ENCODE measurements at places on chromosomes 4 and X.

GRCh38 chrX:346034-346813 lies 27.6 kb upstream of the GTPBP6 start:
- no peak for DNase-seq

DNA sequence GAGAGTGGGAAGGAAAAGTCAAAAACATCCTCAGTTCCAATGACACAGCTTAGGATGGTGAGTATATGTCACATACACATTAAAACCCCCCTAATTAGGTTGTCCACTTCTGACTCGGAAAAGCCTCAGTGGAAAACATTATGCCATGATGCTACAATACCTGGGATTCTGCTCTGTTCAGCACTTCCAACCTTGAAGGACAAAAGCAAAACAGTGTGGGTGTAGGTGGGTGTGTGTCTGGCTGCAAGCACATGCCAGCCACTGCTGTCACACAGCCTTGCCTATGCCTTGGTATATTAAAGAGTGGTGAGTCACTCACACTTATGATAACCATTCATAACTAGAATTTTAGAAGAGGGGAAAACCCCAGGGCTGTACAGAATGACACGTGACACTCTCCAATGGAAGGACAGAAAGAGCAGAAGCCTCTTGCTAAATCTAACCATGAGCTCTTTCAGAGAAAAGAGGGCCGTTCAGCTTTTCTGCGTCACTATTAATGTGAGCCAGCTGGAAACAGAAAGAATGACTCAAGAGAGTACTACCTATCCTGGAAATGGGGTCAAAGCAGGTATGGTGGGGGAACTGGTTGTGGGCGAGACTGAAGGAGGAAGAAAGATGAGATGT lies 159.6 kb downstream of the TET2 start:
- peak; percentile 37 for DNase-seq

DNA sequence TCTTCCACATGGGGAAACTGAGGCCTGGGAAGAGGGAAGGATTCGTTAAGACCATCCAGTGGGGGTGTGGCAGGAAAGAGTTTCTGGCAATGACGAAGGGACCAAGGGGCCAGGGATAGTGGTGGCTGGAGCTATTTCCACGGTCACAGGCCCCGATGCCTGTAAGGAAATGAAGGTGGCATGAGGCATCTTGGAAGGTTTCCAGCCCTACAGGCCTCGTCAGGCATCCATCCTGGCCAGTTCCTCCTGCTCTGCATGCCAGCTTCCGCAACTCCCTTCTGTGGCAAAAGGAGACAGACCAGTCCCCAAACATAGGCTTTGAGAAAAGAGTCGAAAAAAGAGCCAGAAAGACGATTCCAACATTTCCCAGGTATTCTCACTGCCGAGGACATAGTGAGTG lies 9.2 kb upstream of the C4orf50 start:
- DNase-seq = no peak

DNA sequence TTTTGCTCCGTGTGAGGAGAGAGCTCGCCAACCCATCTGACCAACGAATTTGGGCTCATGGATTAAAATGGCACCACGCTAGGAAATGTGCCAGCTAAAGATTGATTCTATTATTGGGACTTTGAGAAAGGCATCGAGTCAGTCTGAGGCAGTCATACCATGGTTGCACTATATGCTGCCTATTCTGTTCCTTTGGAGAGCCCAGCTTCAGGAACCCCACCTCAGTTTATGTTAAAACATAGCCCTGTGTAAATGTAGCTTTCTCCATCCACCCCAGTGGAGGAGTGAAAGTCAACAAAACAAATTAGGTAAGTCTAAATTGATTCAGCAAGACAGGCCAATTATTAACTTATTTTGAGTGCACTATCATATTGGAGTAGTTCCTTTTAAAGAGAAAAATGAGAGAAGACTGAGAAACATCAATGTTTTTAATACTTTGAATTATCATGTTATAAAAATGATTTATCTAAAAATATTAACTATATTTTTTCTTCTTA lies 24.5 kb upstream of the ADH7 start:
- DNase-seq = no peak

DNA sequence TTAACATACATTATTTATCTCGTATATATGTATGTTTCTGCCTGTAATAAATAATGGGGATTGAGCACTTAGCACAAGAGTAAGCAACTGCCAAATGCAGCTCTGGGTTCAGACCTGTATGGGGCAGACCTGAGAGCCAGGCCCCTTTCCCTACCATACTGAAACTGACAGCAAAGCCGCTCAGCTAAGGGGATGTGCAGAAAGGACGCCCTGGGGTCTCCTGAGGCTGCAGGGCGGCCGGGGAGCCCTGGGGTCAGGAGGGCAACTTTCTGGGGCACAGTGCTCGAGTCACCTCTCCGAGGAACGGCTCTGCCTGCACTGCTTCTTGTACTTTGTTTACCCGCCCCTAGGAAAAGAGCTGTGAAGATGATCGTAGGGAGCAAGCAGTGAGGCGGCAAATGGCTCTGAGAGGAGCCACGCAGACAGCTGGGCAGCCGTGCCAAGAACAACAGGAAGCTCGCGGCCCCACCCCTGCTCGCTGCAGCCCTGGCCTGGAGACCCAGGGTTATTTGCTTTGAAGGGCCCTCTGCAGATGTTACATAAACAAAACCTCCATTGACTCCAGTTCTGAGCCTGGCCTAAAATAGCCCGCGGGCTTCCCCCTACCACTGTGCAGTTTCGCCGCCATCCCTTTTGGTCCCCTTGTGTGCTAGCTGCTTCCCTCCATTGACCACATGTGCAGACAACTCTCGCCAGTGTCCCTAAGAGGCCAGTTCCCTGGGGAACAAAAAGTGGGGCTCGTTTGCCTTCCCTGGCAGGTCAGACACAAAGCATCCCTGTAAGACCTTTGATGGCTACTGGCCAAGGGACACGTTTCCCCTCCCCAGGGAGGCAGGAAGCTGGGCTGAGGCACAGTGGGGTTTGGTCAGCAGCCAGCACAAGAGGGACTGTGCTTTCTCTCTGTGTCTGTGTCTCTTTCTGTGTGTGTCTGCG lies 111.3 kb upstream of the LNX1 start:
- no peak for DNase-seq

DNA sequence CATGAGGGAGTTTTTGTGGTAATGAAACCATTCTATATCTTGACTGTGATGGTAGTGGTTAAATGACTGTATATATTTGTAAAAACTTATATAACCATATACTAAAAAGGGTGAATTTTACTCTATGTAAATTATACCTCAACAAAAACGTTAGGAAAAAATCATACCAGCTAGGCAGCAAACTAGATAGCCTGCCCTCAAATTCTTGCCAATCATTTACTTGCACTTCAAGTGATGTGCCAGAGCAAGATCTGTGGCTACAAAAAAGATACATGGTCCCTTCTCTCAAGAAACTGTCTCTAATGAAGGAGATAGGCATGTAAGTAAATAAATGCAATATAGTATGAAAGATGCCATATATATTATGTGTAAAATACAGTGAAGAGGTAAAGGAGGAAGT lies 10.0 kb upstream of the RNF128 start:
- no peak for DNase-seq

DNA sequence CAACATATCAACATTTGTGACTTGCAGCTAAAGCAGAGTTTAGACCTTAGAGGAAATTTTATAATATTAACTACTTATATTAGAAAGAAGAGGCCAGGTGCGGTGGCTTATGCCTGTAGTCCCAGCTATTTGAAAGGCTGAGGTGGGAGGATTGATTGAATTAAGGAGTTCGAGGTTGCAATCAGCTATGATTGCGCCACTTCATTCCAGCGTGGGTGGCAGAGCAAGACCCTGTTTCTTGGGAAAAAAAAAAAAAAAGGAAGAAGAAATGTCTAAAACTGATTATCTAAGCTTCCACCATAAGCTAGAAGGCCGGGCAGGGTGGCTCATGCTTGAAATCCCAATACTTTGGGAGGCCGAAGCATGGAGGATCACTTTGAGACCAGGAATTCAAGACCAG lies 42.0 kb upstream of the USP9X start:
- DNase-seq = no peak

GRCh38 chr4:3746701-3747580 lies 19.2 kb upstream of the ADRA2C start:
- no peak for DNase-seq

DNA sequence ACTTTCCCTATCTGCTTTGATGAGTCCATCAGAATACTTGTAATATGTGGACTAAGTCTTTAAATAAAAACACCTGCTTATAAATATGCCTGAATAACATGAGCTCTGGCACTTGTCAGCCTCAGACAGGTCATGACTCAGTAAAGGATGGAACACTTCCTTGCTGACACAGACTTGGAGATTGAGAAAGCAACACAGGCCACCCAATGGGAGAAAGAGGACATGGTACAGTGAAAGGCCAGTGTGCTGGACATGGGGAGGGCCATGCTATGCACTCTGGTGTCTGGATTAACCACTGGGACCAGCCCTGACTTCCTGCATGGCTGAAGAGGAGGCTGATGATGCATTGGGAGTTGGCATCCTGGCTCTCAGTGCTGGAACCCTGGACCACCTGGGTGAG lies 149.5 kb downstream of the DHRSX start:
- no peak for DNase-seq

DNA sequence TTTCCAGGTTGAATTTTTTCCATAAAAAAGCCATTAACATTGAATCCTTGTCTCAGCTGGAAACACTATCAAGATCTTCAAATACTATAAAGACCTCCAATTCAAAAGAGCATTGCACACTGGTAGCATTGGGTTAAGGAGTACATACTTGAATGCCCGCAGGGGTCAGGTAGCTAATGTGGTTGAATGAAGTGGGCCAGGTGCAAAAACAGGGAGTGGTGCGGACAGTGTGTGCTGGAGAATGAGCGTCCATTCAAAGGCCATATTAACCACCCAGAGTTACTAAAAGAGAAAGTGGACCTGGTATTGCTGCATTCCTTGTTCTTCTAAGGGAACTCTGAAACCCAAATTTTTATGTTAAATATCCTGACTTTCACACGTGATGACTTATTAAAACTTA lies 91.6 kb downstream of the NYX start:
- DNase-seq = no peak

DNA sequence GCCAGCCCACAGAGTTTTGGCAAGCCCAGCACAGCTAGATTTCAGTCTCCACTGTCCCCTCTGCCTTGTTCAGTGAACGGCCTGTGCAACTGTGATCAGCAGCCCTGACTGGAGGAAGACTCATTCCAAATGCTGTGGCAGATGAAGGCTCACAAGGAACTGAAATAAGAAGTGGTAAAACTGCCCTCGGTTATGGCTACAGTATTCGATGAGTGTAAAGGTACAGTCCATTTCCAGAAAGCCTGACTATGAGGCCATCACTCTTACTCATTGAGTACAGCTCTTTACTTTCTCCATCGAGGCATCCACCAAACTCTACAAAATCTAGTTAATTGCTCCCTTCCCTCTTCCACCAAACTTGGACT lies 69.1 kb downstream of the RHOH start:
- DNase-seq = no peak

DNA sequence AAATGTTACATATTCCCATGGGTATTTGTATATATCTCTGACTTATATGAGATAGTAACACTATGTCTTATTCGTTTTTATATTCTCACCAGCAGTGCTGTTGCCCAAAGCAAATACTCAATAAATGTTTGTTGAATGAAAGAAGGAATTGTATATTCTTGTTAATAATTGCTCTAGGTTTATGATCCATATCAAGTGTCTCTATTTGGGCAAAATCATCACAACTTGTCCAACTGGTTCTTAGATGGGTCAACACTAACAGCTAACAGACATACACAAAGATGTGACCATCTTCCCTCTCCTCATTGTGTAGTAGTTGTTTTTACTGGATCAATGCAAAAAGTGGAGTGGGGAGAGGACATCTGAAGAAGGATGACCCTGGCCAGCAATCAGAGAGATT lies 6.6 kb upstream of the APLN start:
- no peak for DNase-seq

GRCh38 chr4:52862639-52863161 lies 583 bp downstream of the RASL11B start:
- DNase-seq = no peak

GRCh38 chrX:131671735-131672134 lies 127.9 kb downstream of the OR13H1 start:
- DNase-seq = no peak

GRCh38 chrX:50067435-50068284 lies 133.1 kb downstream of the AKAP4 start:
- DNase-seq = no peak

- DNase-seq = no peak
Measured at GRCh38 chr4:87025614-87026041, 90.8 kb downstream of the AFF1 start.

DNA sequence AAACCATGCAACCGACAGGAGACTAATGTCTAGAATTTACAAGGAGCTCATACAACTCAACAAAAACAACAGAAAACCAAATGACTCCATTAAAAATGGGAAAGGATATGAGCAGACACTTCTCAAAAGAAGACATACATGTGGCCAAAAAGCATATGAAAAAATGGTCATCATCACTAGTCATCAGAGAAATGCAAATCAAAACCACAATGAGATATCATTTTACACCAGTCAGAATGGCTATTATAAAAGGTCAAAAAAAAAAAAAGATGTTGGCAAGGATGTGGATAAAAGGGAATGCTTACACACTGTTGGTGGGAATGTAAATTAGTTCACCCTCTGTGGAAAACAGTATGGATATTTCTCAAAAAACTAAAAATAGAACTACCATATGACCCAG lies 50.5 kb upstream of the CHRDL1 start:
- no peak for DNase-seq

- no peak for DNase-seq
Measured at GRCh38 chr4:23814587-23814986, 75.3 kb downstream of the PPARGC1A start.

GRCh38 chr4:118732591-118733330 lies 47.6 kb downstream of the METTL14 start:
- no peak for DNase-seq

DNA sequence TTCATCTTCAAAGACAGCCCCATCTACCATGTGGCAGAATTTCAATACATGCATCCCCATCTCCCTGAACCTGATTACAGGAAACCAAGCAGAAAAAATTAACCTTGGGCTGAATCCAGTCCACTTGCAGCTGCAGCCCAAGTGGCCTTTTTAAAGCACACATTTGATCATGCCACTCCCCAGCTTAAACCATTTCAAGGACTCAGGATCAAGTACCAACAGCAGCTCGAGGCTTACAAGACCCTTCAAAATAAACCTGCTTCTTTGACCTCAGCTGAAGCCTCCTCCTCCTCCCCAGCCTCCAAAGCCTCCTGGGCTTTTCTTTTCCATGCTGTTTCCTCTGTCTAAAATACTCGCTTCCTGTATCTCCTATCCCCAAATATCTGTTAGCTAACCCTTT lies 50.7 kb upstream of the KIT start:
- DNase-seq = no peak

GRCh38 chr4:185287031-185287430 lies 77.6 kb downstream of the SNX25 start:
- no peak for DNase-seq
